ENCODE measurements at places on chromosomes 16 and 17.

GRCh38 chr16:59440-60059 is 5.9 kb downstream of the SNRNP25 start:
- DNase-seq, result no peak

DNA sequence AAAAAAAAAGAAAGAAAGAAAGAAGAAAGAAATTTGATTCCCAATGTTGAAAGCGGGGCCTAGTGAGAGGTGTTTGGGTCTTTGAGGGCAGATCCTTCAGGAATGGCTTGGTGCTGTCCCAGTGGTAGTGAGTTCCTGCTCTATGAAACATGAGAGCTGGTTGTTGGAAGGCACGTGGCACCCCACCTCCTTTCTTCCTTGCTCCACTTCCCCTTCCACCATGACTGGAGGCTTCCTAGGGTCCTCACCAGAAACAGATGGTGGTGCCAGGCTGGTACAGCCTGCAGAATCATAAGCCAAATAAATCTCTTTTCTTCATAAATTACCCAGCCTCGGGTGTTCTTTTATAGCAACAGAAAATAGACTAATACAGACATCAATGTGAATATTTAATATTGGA is 147.3 kb upstream of the KCNJ18 start:
- no peak for DNase-seq

DNA sequence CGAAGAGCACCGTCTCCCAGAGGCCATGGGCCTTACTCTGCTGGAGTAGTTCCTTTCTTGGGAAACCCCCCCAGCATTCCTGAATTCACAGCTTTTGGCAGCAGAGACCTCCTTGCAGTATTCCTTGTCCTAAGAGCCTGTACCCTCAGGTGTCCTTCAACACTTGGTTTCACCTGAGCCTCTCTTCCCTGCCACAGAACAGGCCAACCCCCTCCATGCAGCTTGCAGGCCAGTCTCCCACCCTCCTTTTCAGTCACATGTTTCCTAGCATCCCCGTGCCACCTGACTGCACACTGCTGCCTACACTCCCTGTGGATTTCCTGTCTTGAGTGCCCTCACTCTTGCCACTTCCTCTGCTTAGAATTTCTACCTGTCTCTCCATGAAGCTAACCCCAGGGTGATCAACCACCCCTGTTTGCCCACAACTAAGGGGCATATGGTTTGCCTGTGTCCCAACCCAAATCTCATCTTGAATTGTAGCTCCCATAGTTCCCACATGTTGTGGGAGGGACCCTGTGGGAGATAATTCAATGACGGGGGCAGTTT is 65.5 kb downstream of the DYNLRB2 start:
- no peak for DNase-seq

DNA sequence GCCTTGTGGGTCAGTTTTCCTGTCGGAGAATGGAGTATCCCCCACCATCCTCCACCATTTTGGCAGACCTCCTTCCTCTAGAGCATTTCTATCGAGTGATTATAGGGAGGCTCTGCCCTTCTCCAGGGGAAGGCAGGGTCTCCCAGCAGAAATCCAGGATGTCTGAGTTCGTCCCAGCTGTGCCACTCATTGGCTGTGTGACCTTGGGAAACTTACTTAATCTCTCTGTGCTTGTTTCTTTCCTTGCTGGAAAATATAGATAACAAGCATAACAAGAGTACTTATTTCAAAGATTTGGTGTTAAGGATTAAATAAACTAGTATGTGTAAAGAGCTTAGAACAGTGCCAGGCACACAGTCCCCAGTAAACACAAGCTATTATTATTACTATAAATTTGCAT is 14.8 kb downstream of the ATP2A3 start:
- no peak for DNase-seq

GRCh38 chr16:50848755-50849514 is 107.0 kb downstream of the CYLD start:
- no peak for DNase-seq

Data from NCI-H2029 treated with DMSO at 0.1 percent for 48 hours (cell line).